CD8-positive, alpha-beta T cell (primary cell): ENCODE measurements at places on chromosomes 1 and 21.

GRCh38 chr1:163188947-163189346 lies 13.8 kb downstream of the RGS5 start:
- no peak for DNase-seq

GRCh38 chr1:118252624-118253023 lies 67.6 kb upstream of the SPAG17 start:
- no peak for DNase-seq

GRCh38 chr1:164683235-164683634 lies 124.3 kb downstream of the PBX1 start:
- DNase-seq: no peak

DNA sequence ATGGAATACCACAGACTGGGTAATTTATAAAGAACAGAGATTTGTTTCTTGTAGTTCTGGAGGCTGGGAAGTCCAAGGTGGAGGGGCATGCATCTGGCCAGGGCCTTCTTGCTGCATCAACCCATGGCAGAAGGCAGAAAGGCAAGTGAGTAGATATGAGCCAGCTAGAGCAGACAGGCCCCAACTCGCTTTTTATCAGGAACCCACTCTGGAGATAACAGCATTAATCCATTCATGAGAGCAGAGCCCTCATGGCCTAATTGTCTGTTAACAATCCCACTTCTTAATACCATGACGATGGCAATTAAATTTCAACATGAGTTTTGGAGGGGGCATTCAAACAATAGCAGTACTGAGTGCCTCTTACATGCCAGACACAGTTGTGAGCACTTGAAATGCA lies 87.2 kb upstream of the SOX13 start:
- DNase-seq: no peak

- no peak for DNase-seq
These were observed 519.8 kb upstream of the PLXNA2 start for GRCh38 chr1:208763971-208764370.

DNA sequence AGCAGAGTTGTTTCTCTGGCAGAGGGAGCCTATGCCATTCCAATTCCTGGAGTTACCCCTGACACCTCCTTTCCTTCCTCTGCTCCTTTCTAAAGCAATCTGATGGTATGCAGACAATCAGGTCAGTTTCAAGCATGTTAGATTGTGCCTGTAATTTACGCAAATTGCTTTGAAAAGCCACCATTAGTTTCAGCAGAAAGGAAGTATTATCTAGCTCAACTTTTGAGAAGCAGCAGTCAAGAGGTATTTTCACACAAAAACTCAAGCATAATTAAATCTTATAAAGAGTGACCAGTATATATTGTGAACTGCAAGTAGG lies 2.2 kb downstream of the ERRFI1 start:
- no peak for DNase-seq

GRCh38 chr1:59077466-59078069 lies 219.3 kb upstream of the FGGY start:
- DNase-seq: no peak

DNA sequence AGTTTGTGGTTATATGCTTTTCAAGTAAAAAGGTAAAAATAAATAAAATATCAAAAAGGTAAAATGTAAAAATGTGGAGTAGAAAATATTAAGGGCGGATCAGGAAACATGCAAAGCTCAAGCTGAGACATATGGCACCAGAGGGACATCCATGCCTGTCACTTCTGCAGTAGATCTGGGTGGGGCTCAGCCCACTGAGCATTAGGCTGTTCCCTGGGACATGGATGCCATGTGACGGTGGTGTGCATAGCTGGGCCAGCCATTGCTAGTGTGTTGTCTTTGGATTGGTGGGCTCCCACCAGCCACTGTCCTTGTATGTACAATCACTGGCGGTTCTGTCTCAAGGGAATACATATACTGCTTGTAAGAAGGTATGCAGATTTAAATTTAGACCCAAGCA lies 3.0 kb downstream of the TTC13 start:
- no peak for DNase-seq

- no peak for DNase-seq
These were observed 10.5 kb downstream of the C1orf198 start for GRCh38 chr1:230857822-230858221.

GRCh38 chr1:77267035-77267434 lies 14.8 kb upstream of the AK5 start:
- no peak for DNase-seq
